ENCODE measurements at places on chromosomes 13 and 19. TPM values are rescaled to one million over a fixed set of nuclear protein-coding genes. Genes with fewer than 3 reads are reported as not detected.

The KIR2DL1 gene
- not detected for total RNA-seq

The CCDC169 gene
- 0.41 TPM for total RNA-seq

The APC2 gene
- 1.2 TPM for total RNA-seq

The DAPK3 gene
- 46.6 TPM for total RNA-seq

The RAB3A gene
- total RNA-seq, result 0.51 TPM

The NTF4 gene
- total RNA-seq, result 0.72 TPM

The ZNF253 gene
- not detected for total RNA-seq

The CPB2 gene
- total RNA-seq, result 0.08 TPM

The LILRB1 gene
- not detected for total RNA-seq

The ZNF723 gene
- total RNA-seq, result not detected

The TPGS1 gene
- 17.9 TPM for total RNA-seq

The NCR1 gene
- total RNA-seq, result not detected

The ZNF544 gene
- total RNA-seq, result 18.3 TPM

The YJEFN3 gene
- total RNA-seq, result 4.0 TPM

The FUT2 gene
- not detected for total RNA-seq

The B3GNT8 gene
- 0.13 TPM for total RNA-seq

The SYNGR4 gene
- 3.0 TPM for total RNA-seq

The CLEC4M gene
- total RNA-seq, result not detected

The ATP8B3 gene
- 1.9 TPM for total RNA-seq

The F10 gene
- total RNA-seq, result 0.13 TPM

The APOE gene
- total RNA-seq, result 10.6 TPM

The CGB3 gene
- total RNA-seq, result not detected

The MRPS31 gene
- total RNA-seq, result 13.2 TPM

The ALOX5AP gene
- total RNA-seq, result 11.5 TPM

The KIR3DL2 gene
- not detected for total RNA-seq

The UBE2L5 gene
- total RNA-seq, result not detected

The IRGC gene
- not detected for total RNA-seq

The TEX101 gene
- not detected for total RNA-seq

The RNF113B gene
- not detected for total RNA-seq

The EXOC3L2 gene
- total RNA-seq, result 1.8 TPM

The CALR3 gene
- not detected for total RNA-seq

The NLRP11 gene
- total RNA-seq, result 0.01 TPM

The CARD8 gene
- 17.4 TPM for total RNA-seq

The ZNF229 gene
- total RNA-seq, result 2.3 TPM

The IQCN gene
- 0.92 TPM for total RNA-seq

The EFNB2 gene
- total RNA-seq, result 4.3 TPM

The OR7C1 gene
- not detected for total RNA-seq

The KLK1 gene
- total RNA-seq, result 0.28 TPM

The GDF15 gene
- total RNA-seq, result 10.6 TPM

The PLK5 gene
- not detected for total RNA-seq

The LRRC25 gene
- total RNA-seq, result 0.06 TPM

The ZNF420 gene
- 3.9 TPM for total RNA-seq

The MBD3L3 gene
- not detected for total RNA-seq

The ATP4B gene
- not detected for total RNA-seq
